ENCODE measurements at places on chromosomes 12 and 14. TPM values are rescaled to one million over a fixed set of nuclear protein-coding genes. Genes with fewer than 3 reads are reported as not detected.

- H3K4me3 ChIP-seq = peak overlapping the region; percentile 47
- peaks cover 2% of the 10 kb centered on the region for H3K36me3 ChIP-seq
- H3K27me3 ChIP-seq = no peaks in the 10 kb centered on the region
- no peak for DNase-seq
- H3K4me1 ChIP-seq = peaks cover 66% of the 10 kb centered on the region
These were observed 31.5 kb downstream of the NUMB start for GRCh38 chr14:73426877-73427276.

GRCh38 chr12:2691345-2692071, 103.3 kb upstream of the FKBP4 start:
- DNase-seq = peak; percentile 73
- peaks cover 39% of the 10 kb centered on the region for H3K36me3 ChIP-seq
- H3K4me3 ChIP-seq = peak overlapping the region; percentile 67
- peaks cover 7% of the 10 kb centered on the region for H3K27me3 ChIP-seq
- H3K4me1 ChIP-seq = peaks cover 12% of the 10 kb centered on the region

GRCh38 chr12:100128512-100128908, 14.2 kb downstream of the BLTP3B start:
- H3K4me1 ChIP-seq = peaks cover 14% of the 10 kb centered on the region
- H3K36me3 ChIP-seq = no peaks in the 10 kb centered on the region
- no peak overlapping the region for H3K4me3 ChIP-seq
- no peak for DNase-seq
- H3K27me3 ChIP-seq = no peaks in the 10 kb centered on the region
- H3K27ac ChIP-seq = peak overlapping the region; percentile 38

GRCh38 chr14:41349289-41349910, 257.3 kb upstream of the LRFN5 start:
- H3K27me3 ChIP-seq = no peaks in the 10 kb centered on the region
- no peaks in the 10 kb centered on the region for H3K4me1 ChIP-seq
- H3K27ac ChIP-seq = no peak overlapping the region
- DNase-seq = no peak
- no peaks in the 10 kb centered on the region for H3K36me3 ChIP-seq
- H3K4me3 ChIP-seq = no peak overlapping the region

DNA sequence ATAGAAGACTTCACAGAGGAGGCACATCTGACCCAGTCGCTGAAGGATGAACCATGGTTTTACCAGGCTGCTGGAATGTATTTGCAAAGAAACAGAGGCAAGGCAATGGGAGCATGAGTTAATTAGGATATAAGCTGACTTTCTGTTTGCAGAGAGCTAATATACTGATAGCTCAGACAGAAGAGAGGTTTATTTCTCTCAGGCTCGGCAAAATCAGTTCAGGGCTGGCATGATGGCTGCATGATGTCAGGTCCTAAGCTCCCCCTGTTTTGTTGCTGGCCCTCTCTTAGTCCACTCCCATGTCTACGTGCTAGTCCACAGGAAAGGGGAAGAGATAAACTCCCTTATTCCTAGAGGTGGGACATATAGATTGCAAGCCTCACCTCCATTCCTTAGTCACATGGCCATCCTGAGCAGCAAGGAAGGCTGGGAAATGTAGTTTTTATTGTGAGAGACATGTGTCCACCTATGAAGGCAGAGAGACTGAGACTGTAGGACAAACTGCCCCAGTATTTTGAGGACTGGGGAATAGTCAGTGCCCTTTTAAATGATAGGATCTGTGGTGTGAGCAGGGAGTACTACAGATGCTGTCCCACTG, 224.5 kb downstream of the VRK1 start:
- H3K4me1 ChIP-seq = no peaks in the 10 kb centered on the region
- H3K4me3 ChIP-seq = no peak overlapping the region
- no peak for DNase-seq

Gene IKBIP
- 66.8 TPM for total RNA-seq

Measured in chondrocyte (in vitro differentiated cells).